Stimulated activated CD4-positive, alpha-beta T cell treated with anti-CD3 and anti-CD28 coated beads, TNF-alpha, amount 100 ng/mL, for 48 hours (primary cell): ENCODE measurements at places on chromosomes 2 and 18.

- DNase-seq, result no peak
These were observed 111.8 kb downstream of the STPG4 start for GRCh38 chr2:47043142-47043890.

DNA sequence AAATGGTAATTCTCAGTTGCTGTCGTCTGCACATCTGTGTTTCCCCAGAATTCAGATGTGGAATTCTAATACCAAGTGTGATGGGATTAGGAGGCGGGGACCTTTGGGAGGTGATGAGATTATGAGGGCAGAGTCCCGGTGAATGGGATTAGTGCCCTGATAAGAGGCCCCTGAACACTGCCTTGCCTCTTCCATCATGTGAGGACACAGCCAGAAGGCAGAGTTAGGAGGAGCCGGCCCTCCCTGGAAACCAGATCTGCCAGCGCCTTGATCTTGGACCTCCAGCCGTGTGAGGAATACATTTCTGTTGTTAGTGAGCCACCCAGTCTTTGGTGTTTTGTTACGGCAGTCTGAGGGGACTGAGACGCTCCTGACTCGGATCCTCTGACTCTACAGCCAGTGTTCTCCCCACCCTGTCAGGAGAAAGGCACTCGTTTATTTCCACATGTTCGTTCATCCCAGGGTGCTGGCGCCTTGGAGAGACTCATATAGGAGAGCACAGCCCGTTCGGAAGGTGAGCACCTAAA lies 395.0 kb downstream of the ZNF516 start:
- no peak for DNase-seq

DNA sequence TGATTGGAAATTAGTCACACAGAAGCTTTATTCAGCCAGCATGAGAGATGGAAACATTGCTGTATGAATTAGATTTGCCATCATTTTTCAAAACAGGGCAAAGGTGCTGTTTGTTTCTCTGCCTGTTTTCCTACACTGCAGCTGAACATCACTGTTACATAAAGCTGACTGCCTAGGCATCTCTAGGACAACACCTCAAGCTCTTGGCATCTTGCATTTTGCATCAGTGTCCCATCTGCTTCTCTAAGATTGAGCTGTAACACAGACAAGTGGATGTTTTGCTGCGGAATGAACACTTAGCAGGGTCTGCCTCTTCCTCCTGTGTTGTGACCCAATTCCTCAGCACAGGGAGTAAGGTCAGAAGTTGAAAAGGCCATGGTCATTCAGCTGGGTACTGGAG lies 4.9 kb downstream of the CCT7 start:
- no peak for DNase-seq

- DNase-seq, result no peak
These were observed 177.7 kb downstream of the SEPTIN10 start for GRCh38 chr2:109435901-109436598.

DNA sequence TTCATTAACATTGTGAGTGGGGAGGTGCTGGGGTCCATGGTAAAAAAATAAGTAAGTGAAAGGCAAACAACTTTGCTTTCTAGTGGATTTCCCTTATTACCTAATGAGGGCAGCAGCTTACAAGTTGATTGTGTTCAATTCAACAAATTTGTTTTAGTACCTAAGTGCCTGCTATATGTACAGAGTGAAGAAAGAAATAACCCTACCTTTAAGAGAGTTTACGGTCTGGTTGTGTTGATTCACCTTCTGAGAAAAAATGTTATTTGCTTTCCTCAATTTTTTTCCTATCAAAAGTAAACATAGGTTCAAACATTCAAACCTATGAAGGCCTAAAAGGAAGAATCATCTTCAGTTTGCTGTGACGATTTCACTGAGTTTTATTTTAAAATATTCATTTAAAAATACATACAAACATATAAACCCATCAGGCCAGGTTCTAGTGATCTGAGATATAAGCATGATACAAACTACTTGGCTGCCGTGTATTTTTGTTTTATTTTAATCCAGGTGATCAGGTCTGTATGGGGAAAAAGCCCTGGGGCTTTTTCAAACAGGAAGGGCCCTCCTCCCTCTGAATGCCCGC lies 1.5 kb upstream of the SPTBN1 start:
- no peak for DNase-seq

- no peak for DNase-seq
These were observed 36.0 kb upstream of the CCDC195 start for GRCh38 chr2:224751996-224752698.

- DNase-seq, result peak; percentile 1
These were observed 609 bp downstream of the TPGS2 start for GRCh38 chr18:36828157-36828629.

DNA sequence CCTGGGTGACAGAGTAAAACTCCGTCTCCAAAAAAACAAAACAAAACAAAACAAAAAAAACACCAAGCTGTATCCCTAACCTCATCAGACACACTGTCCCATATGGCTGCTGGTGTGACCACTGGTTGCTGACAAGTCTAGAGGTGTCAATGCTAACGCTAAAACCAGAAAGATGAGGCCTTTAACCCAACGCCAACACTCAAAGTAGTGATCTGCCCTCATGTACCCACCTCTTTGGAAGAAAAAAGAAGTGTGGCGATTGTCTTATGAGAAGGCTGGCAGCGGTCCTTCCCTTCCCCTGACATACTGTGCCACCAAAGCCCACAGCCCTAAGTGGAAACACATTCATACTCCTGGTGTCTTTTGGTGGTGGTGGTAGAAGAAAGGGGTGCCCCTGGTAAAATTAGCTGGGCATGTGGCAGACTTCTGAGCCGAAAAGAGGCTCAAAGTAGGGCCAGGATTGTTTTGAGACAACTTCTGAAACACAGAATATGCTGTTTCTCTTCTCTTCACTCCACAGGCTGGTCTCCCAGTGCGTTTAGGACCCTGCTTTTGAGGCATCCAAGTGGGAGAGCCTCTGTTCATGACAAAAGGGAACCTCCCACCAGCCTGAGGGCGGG lies 9.8 kb downstream of the SERTAD2 start:
- no peak for DNase-seq

DNA sequence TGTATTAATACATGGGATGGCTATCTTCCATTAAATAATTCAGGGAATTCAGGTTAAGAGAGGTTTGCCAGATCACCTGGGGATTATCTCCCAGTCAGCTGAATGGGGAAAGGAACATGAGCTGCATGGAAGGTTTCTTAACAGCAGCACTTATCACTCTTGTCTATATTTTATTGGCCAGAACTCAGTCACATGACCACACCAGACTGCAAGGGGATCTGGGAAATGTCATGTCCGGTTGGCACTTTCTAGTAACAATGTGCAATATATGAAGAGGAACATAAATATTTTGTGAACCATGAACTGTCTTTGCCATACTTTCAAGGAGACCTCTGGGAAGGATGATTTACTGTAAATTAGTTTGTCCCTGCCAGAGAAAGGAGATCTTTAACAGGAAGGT lies 599.1 kb downstream of the SLC4A3 start:
- no peak for DNase-seq

DNA sequence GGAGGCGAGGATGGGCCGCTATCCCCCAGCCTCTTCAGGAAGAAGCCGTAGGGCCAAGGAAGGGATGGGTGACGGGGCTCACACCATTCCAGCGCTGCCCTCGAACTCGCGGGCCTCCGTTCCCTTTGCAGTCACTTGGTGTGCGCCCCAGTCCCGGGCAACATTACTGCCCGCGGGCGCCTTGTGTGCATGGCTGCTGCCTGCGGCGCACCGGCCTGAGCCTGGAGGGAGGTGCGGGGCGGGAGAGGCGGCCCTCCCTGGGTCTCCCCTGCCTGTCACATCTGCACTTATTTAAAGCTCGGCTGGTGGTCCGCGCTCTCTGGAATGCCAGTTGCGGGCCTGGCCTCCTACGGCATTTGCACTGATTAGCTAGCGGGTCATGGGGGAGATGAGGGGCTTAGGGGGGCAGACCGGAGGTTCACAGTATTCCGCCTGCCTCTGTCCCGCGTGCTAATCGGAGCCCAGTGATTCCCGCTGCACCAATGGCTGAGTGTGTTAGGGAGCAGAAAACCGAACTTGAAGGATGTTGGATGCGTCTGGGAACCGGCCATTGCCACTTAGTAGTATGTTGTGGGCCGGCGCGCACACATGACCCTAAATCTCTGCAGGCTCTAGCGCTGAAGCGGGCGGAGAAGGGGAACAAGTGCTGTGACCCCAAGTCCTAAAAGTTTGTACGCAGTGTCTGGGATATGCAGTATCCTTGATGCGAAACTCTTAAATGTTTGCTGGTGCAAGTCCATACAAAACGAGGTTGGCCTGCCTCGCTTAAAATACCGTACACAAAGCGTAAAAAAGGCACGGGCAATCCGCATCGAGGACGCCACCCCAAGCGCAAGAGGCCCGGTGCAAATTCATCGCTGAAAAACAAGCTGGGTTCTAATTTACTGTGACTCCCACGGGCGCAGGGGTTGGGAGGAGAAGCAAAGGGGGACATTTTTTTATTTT lies 161.2 kb upstream of the SIX2 start:
- DNase-seq, result no peak

DNA sequence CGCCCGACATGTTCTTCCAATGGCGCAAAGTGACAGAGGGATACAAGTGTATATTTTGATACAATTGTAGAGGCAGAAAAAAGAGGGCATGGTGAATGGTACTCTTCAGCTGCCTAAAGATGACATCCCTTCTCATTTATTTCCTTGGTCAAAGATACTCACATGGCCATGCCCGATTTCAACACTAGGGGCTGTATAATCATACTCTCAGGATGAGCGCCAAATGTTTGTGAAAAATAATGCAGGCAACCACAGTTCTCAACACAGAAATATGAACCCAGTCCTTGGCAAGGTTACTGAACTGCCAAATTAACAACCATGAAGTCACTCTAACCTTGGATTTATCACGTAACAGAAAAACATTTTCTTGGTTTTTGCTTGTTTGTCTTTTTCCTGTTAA lies 204.4 kb downstream of the CCDC102B start:
- DNase-seq, result no peak

DNA sequence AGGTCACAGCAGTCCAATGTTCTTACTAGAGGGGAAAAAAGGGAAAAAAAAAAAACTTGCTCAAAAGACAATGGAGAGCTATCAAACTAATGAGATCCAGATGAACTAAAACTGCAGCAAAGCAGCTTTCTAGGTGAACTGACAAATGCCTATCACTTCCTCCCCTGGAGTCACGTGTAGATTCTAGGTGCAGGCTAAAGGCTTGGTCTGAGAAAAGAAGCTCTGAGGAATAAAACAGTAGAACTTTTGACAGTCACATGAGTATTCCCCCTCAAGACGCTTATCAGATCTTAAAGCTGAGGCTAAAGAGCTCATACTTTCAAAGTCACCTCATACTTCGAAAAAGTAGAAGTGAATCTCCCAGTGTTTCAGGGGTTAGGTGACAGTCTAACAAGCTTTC lies 42.3 kb downstream of the SMAD2 start:
- no peak for DNase-seq

- no peak for DNase-seq
These were observed 128.4 kb upstream of the CBLN2 start for GRCh38 chr18:72672364-72673184.

DNA sequence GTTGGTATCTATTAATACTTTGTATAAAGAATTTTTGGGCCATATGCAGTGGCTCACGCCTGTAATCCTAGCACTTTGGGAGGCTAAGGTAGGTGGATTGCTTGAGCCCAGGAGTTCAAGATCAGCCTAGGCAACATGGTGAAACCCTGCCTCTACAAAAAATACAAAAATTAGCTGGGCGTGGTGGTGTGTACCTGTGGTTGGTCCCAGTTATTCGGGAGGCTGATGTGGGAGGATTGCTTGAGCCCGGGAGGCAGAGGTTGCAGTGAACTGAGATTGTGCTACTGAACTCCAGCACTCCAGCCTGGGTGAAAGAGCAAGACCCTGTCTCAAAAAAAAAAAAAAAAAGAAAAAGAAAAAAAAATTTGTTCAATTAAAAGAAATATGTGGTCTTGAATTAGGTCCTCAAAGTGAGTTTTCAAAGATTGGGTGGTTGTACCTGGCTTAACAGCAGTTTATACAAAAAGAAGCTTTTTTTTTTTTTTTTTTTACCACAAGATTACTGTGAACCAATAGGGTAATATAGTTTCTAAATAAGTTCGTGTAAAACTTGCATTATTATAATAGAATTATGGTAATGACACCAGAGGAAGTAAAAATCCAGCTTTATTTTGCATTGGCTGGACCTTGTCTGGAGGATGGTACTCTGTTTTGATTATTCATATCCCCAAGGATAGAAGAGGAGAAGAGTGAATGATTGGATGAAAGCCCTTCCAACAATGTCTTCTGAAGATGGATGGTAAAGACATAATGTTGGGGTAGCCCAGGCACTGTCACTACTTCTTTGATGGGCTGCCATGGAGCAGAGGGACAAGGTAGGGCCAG lies 210.3 kb downstream of the MYCN start:
- DNase-seq, result no peak

- no peak for DNase-seq
These were observed 74.7 kb downstream of the TNFRSF11A start for GRCh38 chr18:62399781-62400308.

DNA sequence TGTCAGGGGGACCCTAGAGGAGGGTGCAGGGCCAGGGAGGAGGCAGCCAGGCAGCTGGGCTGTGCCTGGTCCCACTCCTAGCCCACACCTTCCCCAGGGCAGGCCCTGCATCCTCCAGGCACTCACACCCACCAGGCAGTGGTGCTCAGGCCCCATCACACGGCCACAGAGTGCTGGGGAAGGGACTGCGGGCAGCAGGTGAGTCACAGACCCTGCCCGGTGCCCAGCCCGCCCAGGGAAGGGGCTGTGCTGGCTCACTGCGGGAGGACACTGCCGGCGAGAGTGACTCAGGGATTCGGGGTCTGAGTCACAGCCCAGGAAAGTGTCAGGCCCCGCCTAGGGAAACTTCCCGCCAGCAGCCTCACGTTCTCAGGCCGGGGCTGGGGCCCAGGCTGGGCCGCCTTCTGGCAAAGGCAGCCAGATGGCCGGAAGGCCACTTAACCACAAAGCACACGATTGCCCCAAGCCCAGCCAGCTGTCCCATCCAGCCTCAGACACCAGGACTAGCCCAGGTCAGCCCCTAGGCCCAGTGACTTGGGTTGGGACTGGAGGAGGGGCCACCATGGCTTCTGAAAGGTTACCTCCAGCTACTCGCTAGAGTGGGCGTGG lies 42.2 kb downstream of the BIN1 start:
- peak; percentile 74 for DNase-seq

GRCh38 chr2:222052934-222053367 lies 245.8 kb downstream of the PAX3 start:
- no peak for DNase-seq

DNA sequence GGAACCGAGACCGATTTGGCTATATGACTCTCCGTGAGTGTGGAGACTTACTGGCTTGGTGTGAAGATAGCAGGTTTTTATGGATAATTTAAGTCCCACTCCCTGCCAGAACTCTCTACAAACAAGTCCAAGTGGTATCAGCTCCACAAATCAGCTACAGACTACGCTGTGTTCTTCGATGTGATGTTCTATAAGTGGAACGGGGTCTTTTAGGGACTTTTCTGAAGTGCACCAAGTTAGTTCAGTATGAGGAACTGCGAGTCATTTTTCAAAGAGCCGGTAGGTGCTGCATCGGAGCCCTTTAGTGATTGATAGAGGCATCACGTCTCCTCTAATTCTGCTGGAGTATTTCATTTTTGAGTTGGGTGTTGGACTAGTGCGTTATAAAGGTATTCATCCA lies 107.1 kb downstream of the TSHZ1 start:
- DNase-seq, result no peak
